AG10803 (cell line): ENCODE measurements at places on chromosomes 12 and 14.

GRCh38 chr14:32824195-32824594, 114.5 kb upstream of the NPAS3 start:
- DNase-seq = no peak

GRCh38 chr14:99229654-99230207, 42.3 kb downstream of the BCL11B start:
- DNase-seq = no peak

DNA sequence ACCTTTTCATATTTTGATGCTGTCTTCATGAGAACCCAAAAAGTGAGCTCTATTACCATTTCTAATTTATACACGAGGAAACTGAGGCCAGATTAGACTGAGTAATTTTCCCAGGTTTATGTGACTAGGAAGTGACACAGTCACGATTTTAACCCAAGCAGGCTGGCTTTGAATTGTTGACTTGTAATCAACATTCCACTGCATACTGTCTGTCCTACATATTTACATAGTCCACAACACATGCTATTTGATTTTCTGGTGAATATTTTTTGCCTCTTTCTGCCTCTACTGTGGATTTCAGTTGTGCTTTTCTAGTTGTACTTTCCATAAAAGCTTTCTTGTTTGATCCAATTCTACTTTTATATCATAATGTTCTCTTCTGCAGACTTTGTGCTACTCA, 8.2 kb downstream of the TAS2R7 start:
- DNase-seq = no peak

- no peak for DNase-seq
Measured at GRCh38 chr12:109535231-109535862, 38.0 kb downstream of the MMAB start.

DNA sequence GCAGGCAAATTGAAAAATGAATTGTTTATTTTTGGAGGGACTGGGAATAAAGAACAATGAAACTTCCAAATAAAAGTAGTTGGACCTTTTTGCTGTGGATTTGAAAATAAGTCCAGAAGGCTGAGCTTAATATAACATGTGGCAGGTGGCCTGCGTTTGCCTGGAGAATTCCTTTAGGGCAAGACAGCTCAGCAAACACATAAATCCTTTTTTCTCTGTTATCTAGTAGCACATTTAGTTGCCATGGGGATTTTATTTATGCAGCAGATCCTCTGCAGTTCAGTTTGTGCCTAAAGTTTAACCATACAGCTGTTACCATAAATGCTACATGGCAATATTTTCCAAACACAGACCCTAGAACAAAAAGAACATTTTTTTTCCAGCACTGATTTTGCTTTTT, 180.0 kb downstream of the NPAS3 start:
- DNase-seq = no peak

DNA sequence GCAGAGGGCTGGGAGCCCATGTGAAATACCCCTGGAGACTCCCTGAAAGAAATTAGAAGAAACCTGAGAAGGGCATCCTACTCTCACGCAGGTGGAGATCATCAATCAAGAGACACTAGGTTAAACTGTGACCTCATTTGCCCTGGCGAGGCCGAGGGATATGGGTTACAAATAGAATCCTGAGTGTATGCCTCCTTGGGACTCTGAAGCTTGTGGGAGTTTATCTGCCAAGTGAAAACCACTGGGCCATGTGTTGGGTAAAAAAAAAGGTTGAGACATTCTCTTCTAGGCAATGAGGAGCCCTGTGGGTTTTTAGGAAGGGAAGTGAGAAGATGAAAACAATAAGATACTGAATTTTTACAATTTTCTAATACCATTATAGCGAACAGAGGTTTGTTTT, 160.7 kb upstream of the ARID2 start:
- DNase-seq = no peak

DNA sequence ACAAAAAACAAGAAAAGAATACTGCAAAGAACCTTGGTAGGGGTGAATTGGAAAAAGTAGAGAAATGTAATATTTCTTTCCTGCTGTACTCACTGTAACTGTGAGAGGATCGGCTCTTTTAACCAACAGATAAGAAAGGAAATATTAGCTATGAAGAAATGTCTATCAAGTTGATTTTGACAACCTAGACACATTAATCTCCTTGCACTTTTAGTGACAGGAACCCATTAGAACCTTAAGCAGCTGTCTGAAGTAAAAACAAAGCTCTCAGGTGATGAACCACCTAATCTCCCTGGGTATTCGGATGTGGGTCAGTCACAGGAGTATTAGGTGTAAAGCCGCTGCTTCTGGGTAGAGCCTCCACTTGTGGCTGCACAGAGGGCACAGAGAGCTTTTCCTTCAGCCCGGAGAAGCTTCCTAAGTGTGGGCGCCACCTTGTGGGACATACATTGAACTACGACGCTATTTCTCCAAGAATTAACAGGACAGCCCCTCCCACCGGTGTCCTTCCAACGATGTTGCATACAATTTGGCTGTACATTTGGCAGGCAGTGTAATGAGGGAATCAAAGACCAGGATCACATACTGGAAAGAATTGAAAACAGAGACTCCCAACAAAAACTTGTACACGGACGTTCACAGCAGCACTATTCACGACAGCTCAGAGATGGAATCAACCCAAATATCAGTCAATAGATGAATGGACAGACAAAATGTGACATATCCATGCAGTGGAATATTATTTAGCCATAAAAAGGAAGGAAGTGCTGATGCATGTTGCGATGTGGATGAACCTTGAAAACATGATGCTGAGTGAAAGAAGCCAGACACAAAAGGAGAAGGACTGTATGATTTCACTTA, 28.9 kb upstream of the MAPKAPK5 start:
- DNase-seq = peak; percentile 82

- DNase-seq = peak; percentile 88
Measured at GRCh38 chr12:28390761-28391385, 200.6 kb downstream of the CCDC91 start.

DNA sequence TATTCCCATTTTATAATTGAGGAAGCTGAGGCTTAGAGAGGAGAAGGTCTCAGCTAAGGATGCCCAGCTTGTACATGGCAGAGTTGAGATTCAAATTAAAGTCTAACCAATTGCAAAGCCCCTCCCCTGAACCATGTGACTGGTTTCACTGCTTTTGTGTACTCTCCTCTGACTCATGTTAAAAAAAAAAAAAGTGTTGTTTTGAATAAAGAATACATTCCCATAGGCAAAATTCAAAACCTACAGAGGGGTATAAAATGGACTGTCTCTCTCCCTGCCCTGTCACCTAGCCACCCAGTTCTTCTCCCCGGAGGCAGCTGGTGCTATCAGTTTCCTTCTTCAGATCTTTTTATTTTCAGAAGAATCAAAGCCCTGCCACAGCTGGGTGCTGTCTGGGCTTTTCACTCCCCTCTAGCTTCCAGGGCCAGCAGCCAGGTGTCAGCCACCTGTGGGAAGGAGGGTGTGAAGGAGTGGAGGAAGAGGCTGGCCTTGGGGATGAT, 5.4 kb downstream of the PSMD9 start:
- DNase-seq = peak; percentile 54

- no peak for DNase-seq
Measured at GRCh38 chr14:80124794-80125193, 86.5 kb downstream of the DIO2 start.

- peak; percentile 17 for DNase-seq
Measured at GRCh38 chr12:112183141-112184021, 58.0 kb downstream of the TRAFD1 start.

- DNase-seq = no peak
Measured at GRCh38 chr12:123929946-123930583, 42.6 kb downstream of the CCDC92 start.

- DNase-seq = no peak
Measured at GRCh38 chr12:67068204-67068731, 200.9 kb upstream of the CAND1 start.

GRCh38 chr14:105474483-105475268, at the start of gene CRIP2:
TSS of gene CRIP2 (plus strand) at chr14:105474821. CDS start at chr14:105474863, 42 bp downstream.
- peak; percentile 33 for DNase-seq

DNA sequence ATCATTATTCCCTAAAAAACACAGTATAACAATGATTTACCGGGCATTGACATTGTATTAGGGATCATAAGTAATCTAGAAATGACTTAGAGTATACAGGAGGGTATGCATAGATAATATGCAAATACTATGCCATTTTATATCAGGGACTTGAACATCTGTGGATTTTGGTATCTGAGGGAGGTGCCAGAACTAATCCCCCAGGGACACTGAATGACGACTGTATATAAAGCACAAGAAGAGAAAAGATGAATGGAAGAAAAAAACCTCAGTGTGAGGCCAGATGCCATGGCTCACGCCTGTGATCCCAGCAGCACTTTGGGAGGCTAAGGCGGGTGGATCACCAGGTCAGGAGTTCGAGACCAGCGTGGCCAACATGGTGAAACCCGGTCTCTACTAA, 25.5 kb upstream of the COX6A1 start:
- DNase-seq = no peak

DNA sequence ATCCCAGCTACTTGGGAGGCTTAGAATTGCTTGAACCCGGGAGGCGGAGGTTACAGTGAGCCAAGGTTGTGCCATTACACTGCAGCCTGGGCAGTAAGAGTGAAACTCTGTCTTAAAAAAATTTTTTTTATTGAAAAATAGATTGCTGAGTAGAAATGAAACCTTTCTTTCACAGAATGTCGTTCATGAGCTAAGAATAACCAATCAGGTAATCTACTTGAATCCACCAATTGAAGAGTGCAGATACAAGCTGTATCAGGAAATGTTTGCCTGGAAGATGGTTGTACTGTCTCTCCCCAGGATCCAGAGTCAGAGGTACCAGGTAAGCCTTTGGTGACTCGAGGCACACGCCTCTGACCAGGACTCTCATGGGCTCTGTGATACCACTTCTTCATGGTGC, 27.0 kb downstream of the DYNC1H1 start:
- DNase-seq = no peak

- peak; percentile 47 for DNase-seq
Measured at GRCh38 chr12:48882315-48882687, 16.6 kb upstream of the RND1 start.

GRCh38 chr12:67909681-67910080, 79.6 kb upstream of the IFNG-AS1 start:
- DNase-seq = no peak

DNA sequence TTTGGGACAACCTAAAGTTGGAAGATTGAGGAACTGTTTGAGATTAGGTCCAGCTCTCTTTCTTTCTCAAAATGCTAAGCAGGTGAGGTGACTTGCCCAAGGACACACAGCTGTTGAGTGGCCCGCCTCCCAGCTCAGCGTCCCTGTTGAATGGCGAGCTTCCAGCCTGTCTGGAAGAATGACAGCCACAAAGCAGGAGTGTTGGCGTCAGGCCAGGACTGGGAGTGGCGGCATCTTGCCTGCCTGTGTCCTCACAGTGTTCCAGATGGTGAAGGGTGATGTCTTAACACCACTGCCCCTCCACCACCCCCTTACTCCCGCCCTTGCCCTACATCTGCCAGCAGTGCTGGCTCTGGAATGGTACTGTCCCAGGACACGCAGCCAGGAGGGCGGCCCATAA, 4.4 kb upstream of the CEBPE start:
- DNase-seq = peak; percentile 73

GRCh38 chr14:76698191-76698590, 63.1 kb upstream of the VASH1 start:
- DNase-seq = no peak

GRCh38 chr12:94143438-94143837, 4.9 kb upstream of the PLXNC1 start:
- DNase-seq = no peak

DNA sequence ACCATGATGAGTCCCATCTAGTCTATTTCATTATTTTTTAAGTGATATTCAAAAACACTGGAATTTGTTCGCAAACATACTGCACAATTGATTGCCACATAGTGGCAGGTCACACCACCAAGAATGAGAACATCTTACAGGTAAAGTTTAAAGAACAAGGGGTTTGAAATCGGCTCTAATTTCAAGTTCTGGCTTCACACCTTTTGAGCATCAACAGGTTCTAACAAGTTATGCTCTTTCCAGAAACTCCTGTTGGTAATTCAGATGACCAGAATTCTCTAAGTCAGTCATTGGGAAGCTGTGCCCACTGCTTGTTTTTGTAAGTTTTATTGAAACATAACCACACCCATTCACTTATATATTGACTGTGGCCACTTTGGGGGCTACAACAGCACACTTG, 336.3 kb downstream of the FUT8 start:
- DNase-seq = no peak

- peak; percentile 66 for DNase-seq
Measured at GRCh38 chr14:32129124-32129523, 52.0 kb downstream of the ARHGAP5 start.

GRCh38 chr14:97217111-97217885, 420.1 kb downstream of the VRK1 start:
- DNase-seq = no peak

GRCh38 chr12:78580296-78580695, 284.3 kb upstream of the SYT1 start:
- no peak for DNase-seq

DNA sequence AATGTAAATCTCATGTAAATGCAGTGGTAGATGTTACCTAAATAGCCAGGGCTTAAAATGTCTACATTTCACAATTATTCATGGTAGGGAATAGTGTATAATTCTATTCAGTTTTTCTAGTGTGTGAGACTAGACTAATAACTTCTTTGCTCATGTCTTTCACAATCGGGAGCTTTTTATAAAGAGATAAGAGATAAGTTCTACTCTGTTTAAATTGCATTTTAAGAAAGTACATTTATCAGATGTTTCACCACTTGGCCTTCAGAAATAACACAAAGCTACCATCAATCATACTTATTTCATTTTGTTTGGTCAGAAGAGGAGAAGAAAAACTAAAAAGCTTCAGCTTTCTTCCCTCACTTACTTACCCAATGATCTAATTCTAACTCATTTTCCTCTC, 725.5 kb upstream of the FLRT2 start:
- DNase-seq = no peak

DNA sequence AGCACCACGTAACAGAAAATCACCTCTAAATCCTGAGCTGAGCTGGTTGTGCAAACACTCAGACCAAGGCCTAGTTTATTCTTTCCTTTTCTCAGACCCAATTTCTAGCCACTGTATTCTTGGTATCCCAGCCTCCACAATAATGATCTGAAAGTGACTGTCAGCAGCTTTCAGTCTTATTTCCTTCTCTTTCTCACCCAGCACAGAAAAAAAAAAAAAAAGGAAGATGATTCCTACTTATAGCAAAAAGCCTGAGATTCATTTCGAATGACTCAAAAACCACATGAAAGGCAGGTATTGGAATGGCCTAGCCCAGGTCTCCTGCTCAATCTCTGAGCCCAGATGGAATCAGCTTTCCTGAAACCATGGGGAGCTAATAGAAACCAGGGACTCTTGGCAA, 298.6 kb upstream of the PPFIA2 start:
- DNase-seq = no peak
